ENCODE measurements at places on chromosomes 7 and 10.

GRCh38 chr10:21290499-21291160, 234.9 kb downstream of the SKIDA1 start:
- no peak for DNase-seq

- no peak for DNase-seq
These were observed 46.0 kb upstream of the TMEM254 start for GRCh38 chr10:80032503-80032902.

DNA sequence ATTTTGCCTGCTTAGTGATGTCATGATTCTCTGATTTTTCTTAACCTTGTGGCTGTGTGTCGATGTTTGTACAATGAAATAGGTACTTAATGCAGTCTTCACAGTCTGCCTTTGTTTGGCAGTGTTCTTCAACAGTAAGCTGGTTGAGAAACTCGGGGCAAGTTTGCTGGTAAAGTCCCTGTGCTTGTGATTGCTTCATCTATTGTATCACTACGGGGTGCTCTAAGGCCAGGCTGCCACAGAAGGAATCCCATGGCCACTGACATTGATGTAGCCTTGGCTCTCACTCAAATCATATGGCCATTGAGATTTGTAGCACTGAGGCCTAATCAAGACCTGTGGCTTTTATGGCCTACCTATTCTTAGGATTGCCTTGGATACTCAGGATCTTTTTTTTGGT, 33.5 kb upstream of the PRSS37 start:
- DNase-seq, result no peak

DNA sequence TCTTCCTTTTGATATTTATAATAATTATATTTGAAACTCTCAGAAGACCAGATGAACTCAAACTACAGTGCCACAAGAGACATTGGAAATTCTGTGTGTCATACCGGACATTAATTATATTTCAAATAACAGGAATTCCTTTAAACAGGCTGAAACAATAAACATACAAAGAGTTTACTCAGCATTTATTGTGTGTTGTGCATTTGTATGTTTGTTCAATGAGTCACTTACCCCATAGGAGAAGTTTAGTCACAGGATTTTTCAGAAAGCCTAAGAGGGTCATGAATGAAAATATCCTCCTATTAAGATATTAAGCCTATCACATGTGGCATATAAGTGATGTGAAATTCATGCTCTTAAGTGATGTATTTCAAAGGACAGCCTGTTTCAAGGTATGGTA, 566.8 kb downstream of the CNTNAP2 start:
- no peak for DNase-seq

DNA sequence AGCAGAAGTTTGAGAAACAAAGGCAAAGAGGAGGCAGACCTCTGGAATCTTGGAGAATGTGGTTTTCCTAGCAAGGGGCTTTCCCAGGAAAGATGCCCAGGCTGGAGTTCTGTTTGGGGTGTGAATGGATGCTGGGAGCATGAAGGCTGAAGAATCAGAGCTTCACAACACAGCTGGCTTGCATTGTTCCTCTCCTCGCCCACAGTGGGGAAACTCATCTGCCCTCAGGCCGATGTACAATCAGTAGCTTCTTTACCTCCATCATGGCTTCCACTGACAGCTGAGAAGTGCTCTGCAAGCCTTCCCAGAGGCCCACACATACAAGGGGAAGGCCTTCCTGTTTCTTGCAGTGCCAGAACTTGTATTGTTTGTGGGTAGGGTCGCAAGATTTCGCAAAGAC, 90.8 kb upstream of the HECTD2 start:
- DNase-seq, result no peak

DNA sequence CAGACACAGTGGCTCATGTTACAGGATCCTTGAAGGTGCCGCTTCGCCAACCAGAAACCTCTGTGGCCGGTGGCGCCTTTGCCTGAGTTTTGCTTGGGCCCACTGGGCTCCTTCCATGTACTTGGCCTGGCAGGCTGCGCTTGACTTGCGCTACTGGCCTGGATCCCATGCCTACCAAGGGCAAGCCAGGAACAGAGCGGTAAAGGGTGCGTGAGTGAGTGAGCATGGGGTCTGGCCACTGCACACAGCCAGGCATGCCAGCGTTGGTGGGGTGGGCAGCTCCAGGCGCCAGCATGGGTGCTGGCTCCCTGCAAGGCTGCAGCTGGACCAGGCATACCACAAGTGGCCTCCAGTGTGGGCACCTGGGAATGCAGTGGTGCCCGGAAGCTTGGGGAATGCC, 16.3 kb upstream of the TSPAN15 start:
- no peak for DNase-seq

DNA sequence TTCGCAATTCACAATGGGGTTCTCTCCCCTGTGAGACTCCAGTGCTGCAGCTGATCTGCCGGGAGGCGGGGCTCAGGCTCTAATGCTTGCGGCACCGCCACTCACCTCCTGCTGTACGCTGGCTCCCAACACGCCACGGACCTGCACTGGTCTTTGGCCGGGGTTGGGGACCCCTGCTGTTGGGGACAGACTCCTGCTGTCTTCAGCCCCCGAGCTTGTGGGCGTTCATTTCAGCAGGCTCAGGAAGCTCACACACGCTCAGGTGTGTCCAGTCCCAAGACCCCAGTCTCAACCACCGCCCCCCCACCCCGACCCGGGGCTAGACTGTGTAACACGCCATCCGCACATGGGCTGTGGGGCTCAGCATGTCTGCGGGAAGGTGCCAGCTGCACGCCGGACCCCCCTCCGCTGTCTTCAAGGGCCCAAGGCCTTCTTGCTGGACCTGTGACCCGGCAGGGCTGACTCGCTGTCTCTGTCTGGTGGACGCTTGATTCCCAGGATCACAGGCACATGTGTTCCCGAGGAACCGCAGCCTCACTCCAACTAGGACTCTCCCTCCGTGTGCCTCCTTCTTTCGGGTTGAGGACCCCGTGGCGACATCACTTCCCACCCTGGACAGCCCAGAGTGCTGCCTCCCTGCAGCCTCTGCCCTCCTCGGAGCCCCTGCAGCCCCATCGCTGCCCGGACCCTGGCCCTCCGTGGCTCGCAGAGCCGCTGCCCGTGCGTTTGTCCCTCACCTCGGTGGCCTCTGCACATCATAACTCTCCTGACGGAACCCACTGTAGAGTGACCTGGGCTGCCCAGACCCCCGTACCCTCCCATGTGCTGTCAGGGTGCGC, 106.4 kb downstream of the DNAJB6 start:
- no peak for DNase-seq

DNA sequence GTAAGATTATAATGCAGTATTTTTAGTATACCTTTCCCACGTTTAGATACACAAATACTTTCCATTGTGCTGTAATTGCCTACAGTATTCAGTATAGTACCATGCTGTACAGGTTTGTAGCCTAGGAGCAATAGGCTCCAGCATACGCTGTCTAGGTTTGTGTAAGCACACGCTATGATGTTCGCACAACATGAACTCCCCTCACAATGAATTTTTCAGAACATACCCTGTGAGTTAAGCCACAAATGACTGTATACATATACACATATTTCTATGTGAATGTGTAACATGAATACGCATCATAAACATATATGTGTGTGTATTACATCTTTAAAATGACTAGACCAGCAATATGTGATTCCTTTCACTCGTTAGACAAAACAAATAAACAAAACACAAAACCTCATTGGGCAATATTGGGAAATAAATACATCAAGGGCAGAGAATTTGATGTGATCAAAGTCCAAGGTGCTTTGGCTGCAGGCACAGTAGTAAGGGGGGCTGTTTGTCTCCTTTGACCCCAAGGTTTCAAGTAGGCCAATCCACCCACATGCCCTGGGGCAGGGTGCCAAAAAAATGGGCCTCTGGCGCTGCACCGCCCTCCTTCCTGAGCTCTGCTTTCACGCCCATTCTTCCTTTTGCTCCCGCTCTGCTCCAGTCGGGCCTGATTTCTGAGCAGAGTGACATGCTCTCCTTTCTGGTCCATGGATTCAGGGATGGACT, 33.9 kb downstream of the CHN2 start:
- DNase-seq, result no peak

DNA sequence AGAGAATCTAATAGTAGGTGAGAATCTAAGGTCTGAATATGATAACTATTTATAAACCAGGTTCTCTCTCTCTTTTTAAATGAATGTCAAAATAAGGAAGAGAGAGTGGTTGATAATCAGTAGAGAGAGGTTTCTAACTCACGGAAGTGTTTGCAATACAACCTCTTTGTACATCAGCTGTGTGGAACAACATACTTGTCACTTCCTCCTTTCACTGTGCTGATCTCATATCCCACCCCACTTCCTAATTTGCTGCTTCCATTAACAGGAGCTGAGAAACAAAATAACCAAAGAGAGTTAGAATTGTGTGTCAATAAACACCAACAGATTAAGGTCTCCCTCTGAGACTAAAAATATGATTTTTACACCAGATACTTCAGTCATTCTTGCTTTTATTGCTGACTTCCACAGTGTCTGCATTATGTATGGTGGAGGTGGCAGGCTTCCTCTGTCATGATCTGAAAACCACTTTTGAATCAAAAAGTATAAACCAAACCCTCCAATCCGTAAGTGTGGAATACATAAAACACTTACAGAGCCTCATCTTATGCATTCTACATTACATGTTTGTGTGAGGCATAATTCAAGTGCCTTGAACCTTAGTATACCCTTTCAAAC, 25.0 kb downstream of the CACUL1 start:
- no peak for DNase-seq

- no peak for DNase-seq
These were observed 18.7 kb upstream of the PPP2R2D start for GRCh38 chr10:131882151-131882550.

GRCh38 chr10:28897617-28898464, 220.5 kb downstream of the BAMBI start:
- DNase-seq, result no peak

DNA sequence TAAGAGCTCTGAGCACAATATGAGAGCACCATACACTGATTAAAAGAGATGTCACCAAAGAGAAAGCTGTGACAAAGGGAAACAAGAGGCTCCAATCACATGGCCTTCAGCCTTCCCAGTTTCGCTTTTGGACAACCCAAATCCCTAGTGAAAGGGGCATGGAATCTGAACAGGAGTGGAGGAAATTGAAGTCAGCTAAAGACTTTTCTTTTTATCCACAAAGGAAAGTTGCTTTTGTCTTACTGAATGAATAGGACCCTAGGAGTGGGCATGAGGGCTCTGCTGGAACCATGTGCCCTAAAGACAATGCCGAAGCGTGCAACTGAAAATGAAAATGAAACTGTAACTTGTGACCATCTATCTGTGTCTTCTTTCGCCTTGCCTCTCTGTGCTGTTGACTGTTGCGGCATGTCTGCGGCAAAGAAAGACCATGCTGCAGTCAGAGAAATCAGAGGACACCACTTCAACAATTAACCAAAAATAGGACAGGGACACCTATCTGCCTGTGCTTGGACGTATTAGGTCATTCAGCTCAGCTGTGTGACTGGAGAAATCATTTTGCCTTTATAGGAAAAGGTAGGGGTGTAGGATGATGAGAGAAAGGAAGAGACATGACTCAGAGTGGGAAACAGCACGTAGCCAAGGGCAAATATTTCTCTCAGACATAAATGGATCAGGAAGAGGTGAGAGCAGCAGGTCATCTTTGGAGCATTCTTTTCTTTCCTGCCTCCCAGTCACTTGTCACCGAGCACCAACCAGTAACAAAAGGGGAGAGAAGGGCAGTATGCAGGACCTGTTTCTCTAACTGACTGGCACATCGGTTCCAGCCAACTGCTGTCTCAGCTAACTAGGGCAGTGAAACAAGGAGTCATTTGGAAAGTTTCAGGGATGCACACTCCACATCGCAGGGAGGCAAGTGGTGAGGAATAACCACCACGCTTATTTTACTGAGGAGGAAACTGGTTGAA, 12.3 kb downstream of the CAV2 start:
- no peak for DNase-seq

DNA sequence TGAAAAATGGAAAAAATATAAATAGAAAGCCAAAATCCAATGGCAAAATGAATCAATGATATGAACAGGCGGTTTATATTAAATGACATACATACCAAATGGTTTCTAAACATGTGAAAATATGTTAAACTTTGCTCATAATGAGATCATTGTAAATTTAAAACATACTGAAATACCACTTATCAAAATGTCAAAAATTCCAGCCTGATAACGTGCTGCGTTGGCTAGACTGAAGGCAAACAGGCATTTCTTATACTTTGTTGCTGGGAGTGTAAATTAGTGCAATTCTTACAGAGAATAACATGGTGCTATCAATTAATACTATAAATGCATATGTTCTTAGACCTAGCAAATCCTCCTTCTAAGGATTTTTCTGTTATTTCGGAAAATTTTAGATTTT, 225.8 kb upstream of the FAM3C start:
- no peak for DNase-seq

- no peak for DNase-seq
These were observed 3.8 kb downstream of the GLI3 start for GRCh38 chr7:42233171-42233570.

GRCh38 chr10:109467551-109467950, 455.8 kb downstream of the XPNPEP1 start:
- DNase-seq, result no peak

- no peak for DNase-seq
These were observed 252.4 kb upstream of the SEMA3A start for GRCh38 chr7:84446991-84447480.

DNA sequence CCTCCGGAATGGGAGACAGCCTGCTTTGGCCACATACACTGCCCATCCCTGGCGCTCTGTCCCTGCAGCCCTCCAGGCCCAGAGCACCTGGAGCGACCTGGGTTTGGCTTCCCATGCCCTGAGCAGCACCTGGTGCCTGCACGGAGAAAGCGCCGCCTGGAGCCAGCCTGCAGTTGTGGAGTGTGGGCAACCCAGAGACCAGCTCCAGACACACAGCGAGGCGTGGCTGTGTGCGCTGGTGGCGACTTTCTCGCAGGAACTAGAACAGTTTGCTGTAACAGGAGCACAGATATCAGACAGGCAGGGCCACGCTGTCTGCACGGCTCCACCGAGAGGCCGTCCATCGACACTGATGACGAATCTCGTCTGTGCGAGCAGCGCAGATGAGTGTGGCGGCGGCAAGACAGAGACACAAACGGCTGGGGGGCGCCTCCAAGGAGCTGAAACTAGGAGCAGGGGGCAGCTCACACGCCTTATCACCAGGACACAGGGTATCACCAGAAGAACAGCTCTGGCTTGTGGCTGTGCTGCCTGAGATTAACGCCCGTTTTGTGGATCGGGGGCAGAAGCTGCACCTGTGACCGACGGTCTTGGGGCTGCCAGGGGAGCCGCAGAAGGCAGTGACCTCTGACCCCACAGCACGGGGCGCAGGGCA, 275.3 kb downstream of the DNAJB6 start:
- no peak for DNase-seq

DNA sequence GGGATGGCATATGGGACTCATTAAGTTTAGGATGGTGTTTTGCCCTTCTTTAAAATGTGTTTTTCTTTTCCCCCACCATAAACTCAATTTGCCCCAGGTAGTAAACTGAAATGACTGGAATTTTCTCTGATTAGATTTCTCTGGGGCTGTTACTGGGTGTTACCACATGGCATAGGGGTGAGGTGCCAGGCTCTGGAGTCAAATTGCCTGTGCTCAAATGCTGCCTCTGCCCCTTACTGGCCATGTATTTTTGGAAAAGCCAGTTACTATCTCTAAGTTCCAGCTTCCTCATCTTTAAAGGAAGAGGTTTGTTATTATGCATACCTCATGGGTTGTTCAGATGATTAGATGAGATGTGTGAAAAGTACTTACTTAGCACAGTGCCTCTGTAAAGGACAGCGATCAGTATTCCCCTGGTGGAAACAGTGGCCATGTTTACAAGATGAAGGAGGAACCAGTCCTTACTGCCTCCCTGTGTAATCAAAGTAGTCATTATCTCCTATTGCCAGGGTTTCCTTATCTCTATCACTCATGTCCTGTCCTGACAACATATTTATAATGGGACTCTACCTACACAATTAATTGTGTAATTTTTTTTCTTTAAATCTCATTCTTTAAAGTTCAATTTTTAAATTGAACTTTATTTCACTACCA, 352.0 kb downstream of the KCNMA1 start:
- DNase-seq, result no peak
